ENCODE measurements at places on chromosomes 5 and 9. TPM values are rescaled to one million over a fixed set of nuclear protein-coding genes. Genes with fewer than 3 reads are reported as not detected.

- no peak for DNase-seq
Measured at GRCh38 chr5:165508286-165508685, 2002.9 kb downstream of the MAT2B start.

GRCh38 chr9:26321935-26322334 is 570.7 kb downstream of the CAAP1 start:
- no peak for DNase-seq

The ZNF608 gene
- 50.2 TPM for total RNA-seq

The IL9 gene
- total RNA-seq = not detected

The ADRB2 gene
- total RNA-seq = 0.75 TPM
